ENCODE measurements at places on chromosomes 11 and 22. TPM values are rescaled to one million over a fixed set of nuclear protein-coding genes. Genes with fewer than 3 reads are reported as not detected.

ARHGAP42 gene
- total RNA-seq, result 12.1 TPM

NELL1 gene
- not detected for total RNA-seq

ZNHIT2 gene
- total RNA-seq, result 12.9 TPM

MPZL3 gene
- 0.37 TPM for total RNA-seq

SGSM1 gene
- total RNA-seq, result under 0.01 TPM

PGR gene
- under 0.01 TPM for total RNA-seq

SYCE3 gene
- not detected for total RNA-seq

Measured in subcutaneous preadipocyte (primary cell).